ENCODE measurements at places on chromosomes 5 and 9.

DNA sequence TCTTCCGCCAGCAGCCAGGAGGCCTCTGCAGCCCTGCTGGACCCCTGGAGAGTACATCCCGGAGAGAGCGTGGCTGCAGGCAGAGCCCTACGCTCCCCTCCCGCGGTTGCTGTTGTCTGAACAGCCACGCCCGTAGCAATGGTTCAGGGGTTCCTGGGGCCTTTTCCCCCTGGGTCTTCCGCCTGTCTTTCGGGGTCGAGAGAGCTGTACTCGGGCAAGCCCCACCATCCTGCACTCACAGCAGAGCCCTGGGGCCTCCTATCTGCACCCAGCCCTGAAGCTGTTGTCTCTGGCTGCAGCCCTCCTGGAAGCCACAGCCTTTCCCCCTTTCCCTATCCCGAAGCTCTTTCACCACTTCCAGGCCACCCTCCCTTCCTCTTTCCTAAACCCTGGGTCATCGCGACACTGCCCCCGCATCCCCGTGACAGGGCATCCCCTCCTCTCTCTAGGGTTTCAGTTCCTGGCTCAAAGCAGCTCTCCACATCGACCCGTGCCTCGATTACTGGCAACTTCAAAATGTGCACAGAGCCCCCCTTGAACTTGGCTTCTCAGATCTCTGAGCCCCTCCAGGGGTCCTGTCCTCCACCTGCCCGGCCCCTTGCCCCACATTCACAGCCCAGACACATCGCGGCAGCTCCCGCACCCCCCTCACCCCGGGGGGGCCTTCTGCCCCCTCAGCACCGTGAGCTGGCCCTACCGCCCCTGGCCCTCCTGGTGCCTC is 43.9 kb upstream of the CEP72 start:
- no peak for DNase-seq

GRCh38 chr9:110583237-110583636 is 3.7 kb upstream of the SVEP1 start:
- no peak for DNase-seq

DNA sequence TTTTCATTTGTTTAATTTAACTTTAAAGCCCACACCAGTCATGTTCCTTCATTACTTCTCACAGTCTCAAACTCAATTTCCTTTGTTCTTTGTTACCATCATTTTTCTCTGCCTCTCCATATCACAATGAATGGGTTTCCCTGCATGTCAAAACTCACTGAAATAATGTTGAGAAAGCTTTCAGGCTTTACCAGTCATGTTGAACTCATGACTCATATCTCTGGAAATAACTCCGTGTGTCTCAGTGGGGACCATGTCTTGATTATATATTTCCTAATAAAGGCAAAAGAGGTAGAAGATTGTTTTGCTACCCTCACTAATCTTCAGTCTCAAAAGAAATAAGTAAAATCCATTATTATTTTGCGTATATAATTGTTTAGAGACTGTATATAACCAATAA is 231.2 kb downstream of the CHSY3 start:
- DNase-seq = no peak

DNA sequence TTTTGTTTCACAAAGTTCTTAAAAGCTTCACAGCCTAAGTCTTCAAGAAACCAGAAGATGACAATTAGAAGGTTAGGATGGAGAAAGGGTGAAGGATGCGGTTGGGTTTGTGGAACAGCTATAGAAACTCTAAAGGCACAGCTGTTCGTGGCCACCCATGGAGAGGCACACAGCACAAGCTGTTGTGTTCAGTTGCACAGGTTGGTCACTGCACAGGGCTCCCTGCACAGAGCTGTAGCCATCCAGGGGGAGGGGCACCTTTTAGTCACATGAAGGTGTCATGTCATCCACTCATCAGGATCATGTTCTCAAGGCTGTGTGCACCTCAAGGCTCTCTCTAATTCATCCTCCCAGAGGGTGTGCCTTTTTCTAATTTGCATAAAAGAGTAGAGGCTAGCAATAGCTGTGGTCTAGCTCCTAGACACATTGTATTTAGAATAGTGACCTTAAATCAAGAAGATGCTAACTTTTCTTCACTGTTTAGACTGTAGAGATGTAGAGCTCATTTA is 5.0 kb upstream of the RASGRF2 start:
- no peak for DNase-seq

DNA sequence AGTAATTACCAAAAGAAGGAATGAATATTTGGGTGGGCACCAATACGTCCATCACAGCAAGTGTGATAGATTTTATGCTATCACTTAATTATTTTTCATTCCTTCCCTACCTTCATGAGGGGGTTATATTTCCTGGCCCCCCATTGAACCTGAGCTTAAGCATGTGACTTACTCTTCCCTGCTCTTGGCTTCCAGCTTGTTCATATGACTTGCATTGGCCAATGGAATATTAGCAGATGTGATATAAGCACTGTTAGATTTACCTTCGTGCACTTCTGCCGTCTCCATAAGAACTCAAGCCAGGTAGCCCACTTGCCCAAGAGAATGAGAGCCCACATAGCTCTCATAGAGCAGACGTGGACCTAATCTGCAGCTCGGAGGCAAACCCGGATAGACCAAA is 99.1 kb upstream of the SMARCA2 start:
- DNase-seq = no peak

DNA sequence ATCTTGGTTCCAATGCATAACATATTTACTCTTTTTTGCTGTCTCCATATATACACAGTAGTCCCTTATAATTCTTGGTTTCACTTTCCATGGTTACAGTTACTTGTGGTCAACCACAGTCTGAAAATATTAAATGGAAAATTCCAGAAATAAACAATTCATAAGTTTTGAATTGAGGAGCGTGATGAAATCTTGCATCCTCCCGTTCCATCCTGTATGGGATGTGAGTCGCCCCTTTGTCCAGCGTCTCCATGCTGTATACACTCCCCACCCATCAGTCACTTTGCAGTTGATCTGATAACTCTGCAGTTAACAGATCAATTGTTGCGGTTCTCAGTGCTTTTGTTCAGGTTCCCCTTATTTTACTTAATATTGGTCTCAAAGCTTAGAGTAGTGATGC is 11.5 kb upstream of the FAF2 start:
- DNase-seq = no peak

DNA sequence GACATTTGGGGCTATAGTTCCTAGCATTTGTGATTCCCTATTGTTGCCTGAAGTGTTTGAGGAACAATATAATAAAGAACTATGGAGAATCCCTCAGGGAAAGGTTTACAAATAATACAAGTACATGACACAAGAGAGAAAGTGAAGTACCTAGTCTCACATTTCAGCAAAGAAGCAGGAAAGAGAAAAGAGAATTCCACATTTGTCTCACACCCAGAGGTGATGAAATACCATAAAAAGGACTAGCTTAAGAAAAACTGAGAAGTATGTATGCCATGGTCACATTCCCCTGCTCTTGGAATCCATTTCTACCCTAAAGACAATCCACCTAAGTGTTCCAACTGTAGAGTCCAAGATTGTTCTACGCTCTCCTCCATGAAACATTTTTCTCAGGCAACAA is 79.0 kb upstream of the TARS1 start:
- DNase-seq = no peak

GRCh38 chr9:112771359-112772214 is 21.0 kb downstream of the SNX30 start:
- DNase-seq = peak; percentile 27

DNA sequence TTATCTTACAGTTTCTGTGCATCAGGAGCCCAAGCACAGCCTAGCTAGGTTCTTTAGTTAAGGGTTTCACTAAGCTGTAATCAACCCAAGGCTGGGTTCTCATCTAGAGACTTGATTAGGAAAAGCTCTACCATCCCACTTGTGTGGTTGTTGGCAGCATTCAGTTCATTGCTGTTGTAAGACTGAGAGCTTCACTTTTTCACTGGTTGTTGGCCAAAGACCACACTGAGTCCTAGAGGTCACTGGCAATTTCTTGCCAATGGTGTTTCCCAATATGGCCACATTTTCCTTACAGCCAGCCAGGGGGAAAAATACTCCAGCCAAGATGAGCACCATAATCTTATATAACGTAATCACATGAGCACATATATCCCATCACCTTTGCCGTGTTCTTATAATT is 74.3 kb downstream of the SMIM15 start:
- no peak for DNase-seq

GRCh38 chr9:90868555-90868954 is 66.9 kb downstream of the SYK start:
- no peak for DNase-seq

DNA sequence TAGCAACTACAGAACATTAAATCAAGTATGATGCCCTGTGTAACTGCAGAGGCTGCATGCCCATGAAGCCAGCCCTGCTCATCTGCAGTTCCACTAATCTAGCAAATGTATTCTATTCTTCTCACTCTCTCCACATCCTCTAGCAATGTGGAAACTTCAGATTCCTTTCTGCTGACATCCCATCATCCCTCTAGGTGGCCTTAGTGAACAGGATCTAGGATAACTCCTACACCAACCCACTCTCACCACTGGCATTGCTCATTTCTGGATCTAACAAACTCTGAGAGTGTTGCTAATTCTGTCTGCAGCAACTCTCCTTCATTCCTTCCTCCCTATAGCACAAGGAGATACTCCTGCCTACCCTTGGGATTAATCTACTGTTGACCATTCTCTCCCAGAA is 80.8 kb downstream of the FAM81B start:
- no peak for DNase-seq

DNA sequence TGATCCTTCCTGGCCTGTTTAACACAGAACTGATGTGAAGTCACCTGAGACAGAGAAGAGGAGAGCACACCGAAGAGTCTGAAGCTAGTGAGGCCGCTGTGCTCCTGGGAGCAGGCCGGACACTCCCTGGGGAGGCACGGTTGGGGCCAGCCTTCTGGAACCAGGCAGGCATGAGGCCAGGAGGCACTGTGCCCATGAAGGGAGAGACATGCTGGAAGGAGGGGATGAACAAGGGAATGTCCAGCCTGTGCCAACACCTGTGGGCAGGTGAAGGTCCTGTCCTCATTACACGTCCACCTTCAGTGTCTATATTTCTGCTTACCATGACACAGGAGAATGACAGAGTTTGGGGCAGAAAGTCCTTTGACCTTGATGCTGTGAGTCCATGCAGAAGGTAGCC is 183.8 kb upstream of the S1PR3 start:
- no peak for DNase-seq

DNA sequence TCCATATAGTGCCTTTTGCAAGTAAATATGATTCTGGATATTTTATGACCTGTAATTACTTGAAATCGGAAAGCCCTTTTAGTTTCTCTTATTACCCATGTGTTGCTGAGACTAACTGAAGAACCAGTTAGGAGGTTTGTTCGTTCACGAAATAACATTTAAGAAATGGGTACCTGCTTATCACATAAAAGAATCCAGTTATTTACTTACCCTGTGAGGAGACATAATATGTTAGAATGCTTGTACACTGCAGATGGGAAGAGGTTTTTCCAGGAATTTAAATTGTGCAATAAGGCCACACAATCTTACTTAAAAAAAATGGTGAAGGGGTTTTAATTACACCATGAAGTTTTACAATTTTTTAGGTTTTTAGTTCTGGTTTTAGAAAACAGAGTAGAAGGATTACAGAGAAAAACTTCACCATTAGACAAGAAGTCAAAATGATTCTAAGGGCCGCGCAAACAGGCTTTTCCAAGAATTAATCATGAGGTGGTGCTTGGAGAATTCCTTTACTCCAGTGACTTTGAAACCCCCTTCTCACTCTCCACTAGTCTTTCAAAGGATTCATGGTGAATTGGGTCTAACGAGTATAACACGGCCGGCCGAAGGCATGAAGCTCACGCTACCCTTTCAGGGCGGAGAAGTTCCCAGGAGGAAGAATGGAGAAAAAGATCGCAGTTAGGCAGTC is 1.1 kb upstream of the PTGER4 start:
- DNase-seq = no peak

DNA sequence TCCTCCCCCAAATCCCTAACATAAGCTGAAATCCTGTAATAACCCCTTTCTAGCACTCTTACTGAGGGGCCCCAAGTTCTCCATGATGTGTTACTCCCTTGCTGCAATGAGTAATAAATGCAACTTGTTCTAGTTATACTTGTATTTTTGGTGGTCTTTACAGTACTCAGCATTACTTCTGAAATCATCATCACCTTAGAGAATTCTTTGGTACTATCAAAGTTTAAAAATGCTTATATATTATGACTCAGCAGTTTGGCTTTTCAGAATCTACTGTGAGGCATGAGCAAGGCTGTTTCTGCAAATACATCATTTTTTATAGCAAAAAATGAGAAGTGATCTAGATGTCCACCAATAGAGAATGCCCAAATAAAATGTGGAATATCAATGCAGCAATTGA is 20.7 kb upstream of the ROPN1L start:
- no peak for DNase-seq

GRCh38 chr5:176366232-176366894 is 1.1 kb downstream of the ARL10 start:
- no peak for DNase-seq

DNA sequence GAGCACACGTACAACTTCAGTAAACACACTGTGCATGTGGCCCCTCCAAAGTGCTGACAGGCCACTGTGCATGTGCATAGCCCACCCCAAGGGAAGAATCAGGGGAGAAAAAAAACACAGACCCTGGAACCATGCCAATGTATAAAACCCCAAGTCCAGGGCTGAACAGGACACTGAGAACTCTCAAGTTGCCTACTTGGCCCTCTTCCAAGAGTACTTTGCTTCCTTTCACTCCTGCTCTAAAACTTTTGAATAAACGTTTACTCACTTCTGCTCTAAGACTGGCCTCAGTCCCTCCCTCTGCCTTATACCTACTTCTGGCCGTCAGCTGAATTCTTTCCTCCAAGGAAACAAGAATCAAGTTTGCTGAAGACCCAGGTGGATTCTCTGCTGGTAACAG is 77.7 kb upstream of the NFIB start:
- no peak for DNase-seq

All from stimulated activated CD8-positive, alpha-beta memory T cell treated with anti-CD3 and anti-CD28 coated beads, Interleukin-4, amount 100 ng/mL, for 48 hours (primary cell).